ENCODE measurements at places on chromosomes 4 and X.
A peak's percentile ranks its signal among the peaks of the same experiment; 100 is the strongest.

DNA sequence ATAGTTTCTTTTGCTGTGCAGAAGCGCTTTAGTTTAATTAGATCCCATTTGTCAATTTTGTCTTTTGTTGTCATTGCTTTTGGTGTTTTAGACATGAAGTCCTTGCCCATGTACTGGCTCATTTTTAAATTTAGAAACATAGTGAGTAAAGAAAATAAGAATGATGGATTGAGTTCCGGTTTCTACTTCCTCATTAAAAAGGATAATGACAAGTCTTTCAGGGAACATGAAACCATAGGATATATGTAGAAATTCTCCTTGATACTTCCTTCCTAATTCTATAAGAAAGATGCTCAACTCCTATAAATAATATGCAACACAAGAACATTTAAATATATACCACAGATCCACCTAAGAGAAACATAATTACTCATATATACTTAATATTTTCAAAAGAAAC, 240.9 kb downstream of the BANK1 start:
- no peak for DNase-seq

- no peak for DNase-seq
Measured at GRCh38 chr4:53991821-53992220, 72.6 kb downstream of the CHIC2 start.

DNA sequence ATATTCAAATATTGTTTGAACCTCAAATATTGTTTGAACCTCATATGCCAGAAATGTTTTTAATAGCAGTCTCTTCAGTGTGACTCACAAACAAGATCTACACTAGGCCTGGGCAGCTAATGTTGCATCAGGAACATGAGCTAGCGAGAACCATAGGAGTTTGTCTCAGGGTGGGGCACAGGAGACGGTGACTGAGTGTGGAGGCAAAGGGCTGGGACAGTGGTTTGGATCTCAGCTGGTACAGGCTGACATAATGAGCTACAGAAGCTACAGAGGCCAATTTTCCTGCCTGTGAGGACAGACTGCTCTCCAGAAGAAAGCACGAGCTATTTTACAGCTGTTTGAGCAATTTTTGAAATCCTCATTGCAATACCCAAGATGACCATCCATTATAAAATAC, 224.7 kb downstream of the CENPC start:
- DNase-seq, result no peak

DNA sequence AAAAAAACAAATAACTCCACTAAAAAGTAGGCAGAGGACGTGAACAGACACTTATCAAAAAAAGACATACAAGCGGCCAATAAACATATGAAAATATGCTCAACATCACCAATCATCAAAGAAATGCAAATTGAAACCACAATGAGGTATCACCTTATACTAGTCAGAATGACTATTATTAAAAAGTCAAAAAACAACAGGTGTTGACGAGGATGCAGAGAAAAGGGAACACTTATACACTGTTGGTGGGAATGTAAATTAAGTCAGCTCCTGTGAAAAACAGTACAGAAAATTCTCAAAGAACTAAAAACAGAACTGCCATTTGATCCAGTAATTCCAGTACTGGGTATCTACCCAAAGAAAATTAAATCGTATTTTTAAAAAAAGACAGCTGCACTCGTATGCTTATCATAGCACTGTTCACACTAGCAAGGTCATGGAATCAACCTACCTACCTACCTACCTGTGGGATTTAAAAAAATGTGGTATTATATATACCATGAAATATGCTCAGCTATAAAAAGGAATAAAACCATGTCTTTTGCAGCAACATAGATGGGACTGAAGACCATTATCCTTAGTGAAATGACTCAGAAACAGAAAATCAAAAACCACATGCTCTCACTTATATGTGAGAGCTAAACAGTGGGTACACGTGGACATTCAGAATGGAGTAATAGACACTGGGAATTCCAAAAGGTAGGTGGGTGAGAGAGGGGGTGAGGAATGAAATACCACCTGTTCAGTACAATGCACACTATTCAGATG, 24.8 kb upstream of the PTPN13 start:
- DNase-seq, result no peak

- DNase-seq, result no peak
Measured at GRCh38 chrX:9650091-9650490, 115.6 kb downstream of the GPR143 start.

DNA sequence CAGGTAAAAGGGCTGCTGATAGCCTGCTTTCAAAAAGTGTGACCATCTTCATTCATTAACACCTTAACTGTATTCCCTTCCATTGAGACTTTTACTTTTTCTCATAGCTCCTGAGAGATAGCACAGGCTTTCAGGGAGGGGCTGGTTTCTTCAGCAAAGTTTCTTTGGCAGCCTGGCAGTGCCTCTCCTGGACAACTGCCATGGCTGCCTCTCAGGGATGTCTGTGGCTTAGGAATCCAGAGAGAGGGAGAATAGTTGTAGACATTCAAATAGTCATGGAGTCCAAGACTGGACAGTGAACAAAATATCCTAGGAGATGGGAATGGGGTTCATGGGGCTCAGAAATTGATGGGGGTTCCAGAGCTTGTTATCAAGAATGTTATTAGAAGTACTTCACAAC, 81.1 kb downstream of the FAM47B start:
- no peak for DNase-seq

DNA sequence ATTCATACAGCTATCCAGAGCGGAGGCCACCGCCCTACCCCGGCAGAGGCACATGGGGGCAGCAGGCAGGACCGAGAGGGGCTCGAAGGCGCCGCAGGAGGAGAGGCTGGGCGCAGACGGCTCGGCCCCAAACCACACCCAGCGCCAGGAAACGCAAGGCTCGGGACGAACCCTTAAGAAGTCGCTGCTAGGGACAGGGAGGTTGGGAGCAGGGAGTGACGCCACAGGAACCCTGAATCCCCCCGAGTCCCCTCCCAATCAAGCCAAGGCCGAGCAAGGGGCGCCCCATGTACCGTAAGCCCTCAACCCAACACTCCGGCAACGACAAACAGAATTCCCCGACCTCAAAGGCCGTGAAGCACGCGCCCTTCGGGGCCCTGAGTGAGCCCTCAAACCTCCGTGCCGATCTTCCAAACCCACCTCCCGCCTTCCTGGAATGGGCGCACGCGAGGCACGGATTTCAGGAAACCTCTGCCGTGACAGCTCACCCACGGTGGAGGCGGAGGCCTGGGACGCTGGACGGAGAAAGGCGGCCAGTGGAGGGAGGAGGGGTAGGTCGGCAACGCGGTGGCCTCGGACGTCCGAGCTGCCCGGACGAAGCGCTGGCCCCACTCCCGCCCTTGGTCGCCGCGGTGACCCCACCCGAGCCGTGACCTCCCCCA, 1.8 kb downstream of the ZFYVE28 start:
- DNase-seq, result no peak

DNA sequence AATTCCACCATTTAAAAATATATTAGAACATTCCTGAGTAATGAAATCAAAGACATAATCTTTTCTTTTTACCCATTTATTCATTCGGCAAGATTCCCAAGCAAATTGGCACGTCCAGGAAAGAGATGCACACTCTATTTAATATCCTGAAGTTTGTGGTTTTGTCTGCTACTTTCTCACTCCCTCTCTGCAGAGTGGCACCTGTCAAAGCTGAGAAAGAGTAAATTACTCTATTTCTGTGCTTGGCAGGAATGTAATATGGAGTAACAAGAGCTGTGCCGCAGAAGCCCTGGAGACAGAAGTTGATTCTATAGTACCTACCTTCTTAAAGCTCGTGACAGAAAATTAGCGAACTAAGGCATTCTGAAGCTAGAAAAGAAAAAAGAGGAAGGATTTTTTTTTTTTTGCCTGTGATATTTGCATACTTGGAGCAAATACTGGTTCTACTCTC, 5.5 kb downstream of the GSTCD start:
- no peak for DNase-seq

- DNase-seq, result no peak
Measured at GRCh38 chr4:39931441-39931901, 46.2 kb downstream of the PDS5A start.

- DNase-seq, result peak; percentile 28
Measured at GRCh38 chrX:132489578-132490419, 961 bp upstream of the MBNL3 start.

DNA sequence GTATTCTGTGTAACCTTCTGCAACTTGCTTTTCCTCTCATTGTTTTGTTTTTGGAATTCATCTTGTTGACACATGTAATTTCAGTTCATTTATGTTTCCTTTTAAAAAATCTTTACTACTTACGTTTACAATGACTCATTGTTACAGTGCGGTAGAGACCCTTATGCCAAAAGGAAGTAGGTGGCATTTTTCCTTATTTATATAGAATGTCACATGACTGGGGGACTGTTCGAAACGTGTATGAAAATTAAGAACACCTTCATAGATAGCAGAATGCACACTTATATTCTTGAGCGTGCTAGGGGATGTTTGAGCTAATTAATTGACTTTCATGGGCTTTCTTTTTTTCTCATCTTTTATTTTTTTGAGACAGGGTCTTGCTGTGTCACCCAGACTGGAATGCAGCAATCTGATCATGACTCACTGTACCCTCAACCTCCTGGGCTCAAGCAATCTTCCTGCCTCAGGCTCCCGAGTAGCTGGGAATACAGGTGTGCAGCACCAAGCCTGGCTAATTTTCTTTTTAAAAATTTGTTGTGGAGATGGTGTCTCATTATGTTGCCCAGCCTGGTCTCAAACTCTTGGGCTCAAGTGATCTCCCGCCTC, 7.3 kb downstream of the REPS2 start:
- no peak for DNase-seq

DNA sequence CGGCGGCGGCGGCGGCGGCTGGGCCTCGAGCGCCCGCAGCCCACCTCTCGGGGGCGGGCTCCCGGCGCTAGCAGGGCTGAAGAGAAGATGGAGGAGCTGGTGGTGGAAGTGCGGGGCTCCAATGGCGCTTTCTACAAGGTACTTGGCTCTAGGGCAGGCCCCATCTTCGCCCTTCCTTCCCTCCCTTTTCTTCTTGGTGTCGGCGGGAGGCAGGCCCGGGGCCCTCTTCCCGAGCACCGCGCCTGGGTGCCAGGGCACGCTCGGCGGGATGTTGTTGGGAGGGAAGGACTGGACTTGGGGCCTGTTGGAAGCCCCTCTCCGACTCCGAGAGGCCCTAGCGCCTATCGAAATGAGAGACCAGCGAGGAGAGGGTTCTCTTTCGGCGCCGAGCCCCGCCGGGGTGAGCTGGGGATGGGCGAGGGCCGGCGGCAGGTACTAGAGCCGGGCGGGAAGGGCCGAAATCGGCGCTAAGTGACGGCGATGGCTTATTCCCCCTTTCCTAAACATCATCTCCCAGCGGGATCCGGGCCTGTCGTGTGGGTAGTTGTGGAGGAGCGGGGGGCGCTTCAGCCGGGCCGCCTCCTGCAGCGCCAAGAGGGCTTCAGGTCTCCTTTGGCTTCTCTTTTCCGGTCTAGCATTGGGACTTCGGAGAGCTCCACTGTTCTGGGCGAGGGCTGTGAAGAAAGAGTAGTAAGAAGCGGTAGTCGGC, 528 bp downstream of the FMR1 start:
- DNase-seq, result no peak

- DNase-seq, result no peak
Measured at GRCh38 chr4:186249785-186250754, 15.9 kb upstream of the F11 start.

- no peak for DNase-seq
Measured at GRCh38 chrX:85024044-85024443, 20.4 kb downstream of the APOOL start.

DNA sequence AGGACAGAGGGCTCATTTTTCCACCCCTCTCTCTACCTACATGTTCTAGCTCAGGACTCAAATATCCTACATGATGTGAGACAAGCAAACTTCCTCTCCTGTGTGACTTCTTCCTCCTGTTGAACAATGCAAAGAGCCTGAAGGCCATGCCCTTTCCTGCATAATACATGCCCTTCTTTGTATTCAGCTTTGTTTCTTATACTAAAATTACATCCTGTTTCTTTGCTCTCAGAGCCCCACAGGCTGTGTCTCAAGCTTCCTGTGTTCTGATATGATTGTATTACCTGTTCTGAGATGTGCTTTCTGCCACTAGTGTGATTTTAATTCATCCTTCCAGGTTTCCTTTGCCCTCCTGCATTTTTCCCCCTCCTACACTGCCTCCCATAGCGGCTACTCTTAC, 166.4 kb upstream of the AFF2 start:
- DNase-seq, result no peak

DNA sequence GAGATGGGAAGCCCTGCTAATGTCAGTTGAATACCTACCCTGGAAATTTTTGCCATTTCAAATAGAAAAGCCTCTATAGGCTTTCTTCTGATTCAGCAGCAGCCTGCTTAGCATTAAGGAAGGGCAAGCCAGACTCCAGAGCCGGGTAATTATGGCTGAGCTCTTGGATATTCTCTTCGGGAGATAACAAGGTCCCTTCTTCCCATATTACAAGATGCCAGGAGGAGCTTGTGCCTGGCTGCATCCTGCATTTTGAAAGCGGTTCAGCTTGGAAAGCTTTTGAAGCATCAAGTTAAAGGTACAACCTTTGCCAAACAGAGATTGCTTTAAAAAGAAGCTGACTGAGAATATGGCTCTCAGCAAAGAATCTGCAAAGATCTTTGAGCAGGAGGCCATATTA, 399.6 kb upstream of the RPS6KA3 start:
- DNase-seq, result no peak

DNA sequence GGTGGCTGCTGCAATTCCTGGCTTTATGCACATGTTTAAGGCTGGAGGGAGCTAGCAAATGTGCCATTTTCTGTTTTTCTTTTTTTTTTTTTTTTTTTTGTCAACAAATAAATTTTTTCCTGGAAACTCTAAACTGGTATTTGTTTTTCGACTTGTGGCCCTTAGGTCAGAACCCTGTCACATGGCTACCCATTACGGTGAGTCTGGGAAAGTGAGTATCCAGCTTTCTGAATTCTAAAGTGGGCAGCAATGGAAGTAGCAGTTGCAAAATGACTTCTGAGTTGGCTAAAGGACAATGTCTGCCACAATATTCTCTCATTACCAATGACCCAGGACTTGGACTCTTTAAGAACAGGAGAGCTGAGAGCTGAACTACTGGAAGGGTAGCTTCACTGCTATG, 225.1 kb upstream of the CENPE start:
- DNase-seq, result no peak

GRCh38 chr4:166144607-166145006, 271.6 kb downstream of the TLL1 start:
- DNase-seq, result no peak

- DNase-seq, result no peak
Measured at GRCh38 chr4:109648266-109648996, 54.8 kb downstream of the CASP6 start.

DNA sequence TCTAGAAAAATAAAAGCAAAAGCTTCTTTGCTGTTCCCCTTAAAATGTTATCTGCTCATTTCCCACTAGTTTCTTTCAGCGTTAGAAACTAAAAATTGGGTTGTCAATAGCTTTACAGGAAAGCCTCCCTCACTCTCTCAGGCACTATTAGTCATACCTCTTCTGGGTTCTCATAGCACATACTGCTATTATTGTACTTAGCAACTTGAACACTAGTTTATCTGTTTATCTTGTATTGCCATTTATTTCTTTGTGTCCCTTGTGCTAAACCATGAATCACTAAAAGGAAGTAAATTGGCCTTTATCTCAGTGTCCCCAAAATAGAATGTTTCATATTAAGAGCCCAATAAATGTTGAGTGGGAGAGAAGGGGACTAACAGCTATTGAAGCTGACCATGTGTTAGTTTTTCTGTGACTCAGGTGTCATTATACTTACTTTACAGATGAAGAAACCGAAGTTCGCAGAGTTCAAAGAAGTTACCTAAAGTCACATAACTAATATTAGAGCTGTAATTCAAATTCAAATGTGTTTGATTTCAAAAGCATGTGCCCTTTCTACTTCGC, 124.8 kb upstream of the CITED1 start:
- DNase-seq, result no peak

Measured in stimulated activated naive B cell treated with anti-CD40 and anti-IgM and Interleukin-4, amounts not matched to agents 10 μg/mL and 1 μg/mL and 100 μg/mL, for 72 hours (primary cell).